Uterus (tissue), 4 donors: ENCODE measurements at places on chromosomes 16 and 17. TPM values are rescaled to one million over a fixed set of nuclear protein-coding genes. Genes with fewer than 3 reads are reported as not detected.

The SLC25A11 gene
- total RNA-seq, result 38.0 TPM

The CACNA1G gene
- total RNA-seq, result 28.9 TPM

The SHISA9 gene
- not detected for total RNA-seq

The IRX3 gene
- 15.0 TPM for total RNA-seq

The PTGES3L gene
- 3.7 TPM for total RNA-seq

The TM4SF5 gene
- not detected for total RNA-seq

The CRHR1 gene
- total RNA-seq, result 4.6 TPM

The SHISA6 gene
- total RNA-seq, result not detected

The MYO1C gene
- total RNA-seq, result 276 TPM

The SPNS2 gene
- total RNA-seq, result 3.8 TPM

GRCh38 chr17:14304773-14305517, 4.1 kb downstream of the HS3ST3B1 start:
- no peak overlapping the region for H3K27ac ChIP-seq
- peaks cover 19% of the 10 kb centered on the region for H3K4me1 ChIP-seq

DNA sequence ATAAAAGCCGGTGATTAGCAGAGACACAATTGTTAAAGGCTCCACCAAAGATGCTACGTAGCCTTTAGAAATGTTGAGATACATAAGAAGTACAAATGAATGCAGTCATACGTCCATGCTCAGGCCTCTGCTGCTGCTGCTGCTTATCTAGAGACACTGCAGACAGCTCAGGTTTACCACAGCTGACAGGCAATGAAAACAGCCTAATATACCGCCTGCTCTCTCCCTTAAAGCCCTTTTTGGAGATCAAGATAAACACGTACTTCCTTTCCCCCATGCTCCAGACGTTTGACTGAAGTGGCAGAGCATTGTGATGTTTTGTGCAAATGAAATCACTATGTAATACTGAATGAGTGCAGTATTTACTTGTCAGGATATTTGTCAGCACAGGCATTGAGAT, 185.3 kb downstream of the AATF start:
- no peak overlapping the region for H3K27ac ChIP-seq
- DNase-seq, result no peak
- H3K36me3 ChIP-seq, result no peaks in the 10 kb centered on the region
- H3K27me3 ChIP-seq, result no peaks in the 10 kb centered on the region

- H3K36me3 ChIP-seq, result no peaks in the 10 kb centered on the region
- H3K4me1 ChIP-seq, result no peaks in the 10 kb centered on the region
- DNase-seq, result no peak
- no peak overlapping the region for H3K4me3 ChIP-seq
- H3K27ac ChIP-seq, result no peak overlapping the region
- H3K27me3 ChIP-seq, result no peaks in the 10 kb centered on the region
These were observed 145.3 kb downstream of the IRF8 start for GRCh38 chr16:86044241-86044671.

GRCh38 chr16:83136419-83136818, 509.6 kb downstream of the CDH13 start:
- peak; percentile 72 for DNase-seq
- peak overlapping the region; percentile 61 for H3K27ac ChIP-seq
- H3K36me3 ChIP-seq, result no peaks in the 10 kb centered on the region

GRCh38 chr16:88478889-88479792, 26.1 kb downstream of the ZFPM1 start:
- H3K4me1 ChIP-seq, result peaks cover 3% of the 10 kb centered on the region
- no peaks in the 10 kb centered on the region for H3K27me3 ChIP-seq
- H3K36me3 ChIP-seq, result no peaks in the 10 kb centered on the region

GRCh38 chr17:49567871-49568694, 7.6 kb upstream of the NXPH3 start:
- peaks cover 10% of the 10 kb centered on the region for H3K4me1 ChIP-seq
- peak overlapping the region; percentile 80 for H3K27ac ChIP-seq
- peak; percentile 90 for DNase-seq
- H3K27me3 ChIP-seq, result no peaks in the 10 kb centered on the region
- H3K4me3 ChIP-seq, result peak overlapping the region; percentile 23
- no peaks in the 10 kb centered on the region for H3K36me3 ChIP-seq

- H3K27me3 ChIP-seq, result no peaks in the 10 kb centered on the region
- DNase-seq, result no peak
- no peaks in the 10 kb centered on the region for H3K4me1 ChIP-seq
- H3K27ac ChIP-seq, result no peak overlapping the region
- no peaks in the 10 kb centered on the region for H3K36me3 ChIP-seq
These were observed 4.8 kb upstream of the PHF12 start for GRCh38 chr17:28956112-28956511.

DNA sequence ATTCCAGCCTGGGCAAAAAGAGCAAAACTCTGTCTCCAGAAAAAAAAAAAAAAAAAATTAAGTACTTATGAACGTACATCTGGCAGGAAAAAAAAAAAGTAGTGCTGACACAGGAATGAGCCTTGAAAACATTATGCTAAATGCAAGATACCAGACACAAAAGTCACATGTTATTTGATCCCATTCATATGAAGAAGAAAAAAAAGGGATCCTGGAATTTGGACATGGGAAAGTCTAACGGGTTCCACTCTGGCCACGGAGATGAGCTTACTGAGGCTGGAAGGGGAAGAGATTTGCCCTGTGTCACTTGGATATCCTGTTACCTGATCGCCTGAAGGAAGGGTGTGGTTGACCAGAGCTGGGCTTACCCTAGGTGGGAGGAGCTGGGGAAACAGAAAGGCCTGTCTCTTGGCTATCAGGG, 251.9 kb downstream of the PARN start:
- H3K27me3 ChIP-seq, result no peaks in the 10 kb centered on the region
- no peaks in the 10 kb centered on the region for H3K4me1 ChIP-seq
- no peak overlapping the region for H3K27ac ChIP-seq
- no peak overlapping the region for H3K4me3 ChIP-seq
- no peaks in the 10 kb centered on the region for H3K36me3 ChIP-seq

DNA sequence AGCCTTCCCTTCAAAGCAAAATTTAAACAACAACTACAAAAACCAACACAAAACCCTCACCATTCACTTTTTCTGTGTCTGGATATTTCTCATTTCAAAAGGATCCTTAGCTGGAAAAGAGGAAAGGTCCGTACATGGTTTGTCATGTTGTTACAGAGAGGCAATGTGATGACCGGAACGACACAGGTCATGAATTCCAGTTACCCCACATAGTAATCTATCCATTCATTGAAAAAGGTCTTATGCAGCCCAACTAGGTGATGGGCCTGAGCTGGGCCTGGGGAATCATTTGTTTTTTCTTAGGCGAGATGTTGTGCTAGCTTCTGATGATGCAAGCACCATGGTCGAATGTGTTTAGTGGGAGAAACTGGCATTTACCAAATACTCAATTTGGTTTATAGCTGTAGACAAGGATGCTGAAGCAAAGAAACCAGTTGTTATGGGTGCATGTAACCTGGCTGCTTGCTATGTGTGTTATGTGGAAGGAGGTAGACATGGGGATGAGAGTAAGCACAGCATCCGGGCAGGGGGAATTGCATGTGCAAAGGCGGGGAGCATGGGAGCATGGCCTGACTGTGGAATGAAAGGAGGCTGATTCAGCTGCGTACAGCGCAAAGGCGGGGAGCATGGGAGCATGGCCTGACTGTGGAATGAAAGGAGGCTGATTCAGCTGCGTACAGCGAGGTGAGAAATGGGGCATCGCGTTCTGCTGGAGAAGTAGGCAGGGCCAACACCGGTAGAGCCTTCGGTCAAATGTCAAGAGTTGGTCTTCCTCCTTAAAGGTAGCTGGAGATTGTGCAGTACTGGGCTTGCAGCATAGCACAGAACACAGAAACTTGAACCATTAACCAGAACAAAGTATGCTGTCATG, 269.7 kb upstream of the MAF start:
- DNase-seq, result no peak
- H3K27me3 ChIP-seq, result no peaks in the 10 kb centered on the region
- no peak overlapping the region for H3K27ac ChIP-seq
- H3K36me3 ChIP-seq, result no peaks in the 10 kb centered on the region
- no peak overlapping the region for H3K4me3 ChIP-seq
- no peaks in the 10 kb centered on the region for H3K4me1 ChIP-seq

DNA sequence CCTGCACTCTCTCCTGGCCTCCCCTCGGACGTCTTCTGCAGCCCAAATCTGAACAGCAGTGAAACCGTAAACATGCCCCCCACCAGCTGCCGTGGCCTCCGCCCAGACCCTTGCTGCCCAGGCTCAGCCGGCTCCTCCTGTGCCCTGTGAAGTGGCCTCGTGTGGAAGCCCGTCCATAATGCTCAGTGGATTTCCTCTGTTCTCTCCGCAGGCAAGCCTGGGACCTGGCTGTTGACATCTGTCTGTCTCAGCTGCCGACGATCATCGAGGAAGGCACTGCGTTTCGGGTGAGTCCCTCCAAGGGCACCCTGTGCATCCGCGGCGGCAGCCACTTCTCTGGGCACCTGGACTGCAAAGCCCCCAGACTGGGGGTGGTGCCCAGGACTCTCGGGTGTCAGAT, 153.9 kb upstream of the CHMP6 start:
- no peak for DNase-seq
- H3K27ac ChIP-seq, result no peak overlapping the region
- no peaks in the 10 kb centered on the region for H3K36me3 ChIP-seq

GRCh38 chr17:43403846-43404245, 5.1 kb downstream of the ARL4D start:
- no peak overlapping the region for H3K4me3 ChIP-seq
- H3K27ac ChIP-seq, result peak overlapping the region; percentile 48
- DNase-seq, result no peak
- no peaks in the 10 kb centered on the region for H3K36me3 ChIP-seq
- peaks cover 5% of the 10 kb centered on the region for H3K4me1 ChIP-seq

DNA sequence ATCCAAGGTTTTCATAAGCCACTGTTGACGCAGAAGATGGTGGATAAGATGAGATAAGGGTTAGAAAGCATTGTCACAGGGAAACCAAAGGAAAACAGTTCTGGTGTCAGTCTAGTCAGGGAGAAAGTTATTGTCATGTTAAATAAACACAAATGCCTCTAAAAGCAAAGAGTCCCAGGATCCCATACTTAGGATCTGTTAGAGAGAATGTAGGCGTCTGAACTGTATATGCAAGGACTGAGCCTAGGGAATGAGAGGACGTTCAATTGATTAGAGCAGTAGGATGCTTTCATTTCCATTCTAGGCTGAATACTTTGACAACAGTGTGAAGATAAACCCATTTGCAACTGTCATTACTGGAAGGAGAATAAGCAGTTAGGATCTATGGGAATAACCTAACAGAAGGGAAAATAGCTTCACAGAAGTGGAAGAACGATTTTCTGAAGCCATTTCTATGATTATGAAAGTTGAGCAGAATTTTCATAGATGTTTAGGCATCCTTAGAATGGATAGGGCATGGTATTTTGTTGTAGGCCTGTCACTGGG, 1149.1 kb upstream of the CDH8 start:
- H3K27ac ChIP-seq, result no peak overlapping the region
- H3K36me3 ChIP-seq, result no peaks in the 10 kb centered on the region
- no peaks in the 10 kb centered on the region for H3K4me1 ChIP-seq
- no peak overlapping the region for H3K4me3 ChIP-seq
- no peaks in the 10 kb centered on the region for H3K27me3 ChIP-seq

DNA sequence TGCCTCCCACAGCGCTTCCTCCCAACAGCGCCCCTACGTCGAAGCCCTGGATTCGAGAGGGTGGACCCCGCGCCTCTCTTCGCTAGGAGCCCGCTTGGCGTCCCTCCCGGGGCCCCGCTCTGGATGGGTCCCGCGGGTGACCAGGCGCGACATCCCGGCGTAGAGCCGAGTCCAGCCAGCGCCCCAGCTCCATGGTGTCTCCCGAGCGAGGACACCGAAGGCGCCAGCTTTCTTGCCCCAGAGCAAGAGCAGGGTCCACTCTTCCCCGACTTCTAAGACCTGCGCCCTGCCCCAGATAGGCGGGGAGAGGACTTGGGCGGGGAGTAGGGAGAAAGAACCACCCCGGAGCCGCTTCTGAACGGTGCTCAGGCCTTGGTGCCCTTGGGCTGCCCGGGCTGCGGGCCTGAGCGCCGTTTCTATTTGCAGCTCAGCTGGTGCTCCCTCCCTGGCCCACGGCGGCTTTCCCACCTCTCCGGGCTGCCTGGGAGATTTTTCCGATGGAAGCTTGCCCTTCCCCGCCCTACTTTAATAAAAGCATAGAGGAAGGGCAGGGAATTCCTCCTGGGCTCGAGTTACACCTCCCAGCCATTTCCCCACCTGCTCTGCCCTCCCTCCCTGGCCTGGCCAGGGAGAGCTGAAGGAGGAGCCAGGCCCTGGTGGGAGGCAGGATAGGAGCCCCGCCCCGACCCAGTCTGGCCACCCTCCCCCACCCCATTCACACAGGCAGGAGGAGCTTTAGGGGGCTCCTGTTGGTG, 1.8 kb downstream of the MMP15 start:
- DNase-seq, result no peak
- H3K36me3 ChIP-seq, result no peaks in the 10 kb centered on the region
- no peaks in the 10 kb centered on the region for H3K27me3 ChIP-seq
- H3K4me3 ChIP-seq, result peak overlapping the region; percentile 65

DNA sequence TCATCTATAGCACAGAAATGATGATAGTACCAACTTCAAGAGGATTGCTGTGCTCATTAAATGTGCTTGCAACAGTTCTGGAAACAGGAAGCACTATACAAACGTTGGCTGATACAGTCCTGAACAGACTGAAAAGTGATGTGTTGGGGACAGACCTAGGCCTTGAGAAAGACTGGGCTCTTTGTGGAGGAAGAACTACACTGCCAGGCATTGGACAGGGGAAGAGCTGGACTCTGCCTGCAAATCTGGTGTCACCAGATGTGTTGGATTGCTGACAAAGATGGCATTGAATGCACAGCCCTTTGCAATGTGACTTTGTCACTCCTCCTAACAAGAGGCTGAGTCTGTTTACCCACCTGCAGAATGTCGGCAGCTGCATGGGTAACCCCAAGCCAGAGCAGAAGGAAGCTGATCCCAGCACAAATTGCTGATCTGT, 12.4 kb upstream of the ST6GALNAC2 start:
- peaks cover 6% of the 10 kb centered on the region for H3K4me1 ChIP-seq
- no peak for DNase-seq
- H3K27ac ChIP-seq, result no peak overlapping the region
- H3K27me3 ChIP-seq, result no peaks in the 10 kb centered on the region
- H3K36me3 ChIP-seq, result no peaks in the 10 kb centered on the region

DNA sequence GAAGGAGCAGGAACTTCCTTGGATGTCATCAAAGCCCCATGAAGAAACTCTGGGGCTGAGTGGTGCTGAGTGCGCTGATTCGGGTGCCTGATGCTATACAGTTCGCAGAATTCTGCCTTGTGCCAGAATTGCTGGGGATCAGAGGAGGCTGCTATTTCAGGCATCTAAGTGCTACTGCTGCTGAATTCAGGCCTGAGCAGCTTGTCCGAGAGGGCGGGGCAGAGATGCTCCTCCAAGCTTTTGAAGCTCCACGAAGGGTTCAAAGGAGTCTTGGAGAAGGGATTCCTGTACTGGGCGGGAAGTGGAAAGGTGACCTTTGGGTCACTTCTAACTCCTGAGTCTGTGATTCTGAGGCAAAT, 227.8 kb downstream of the CCDC182 start:
- DNase-seq, result no peak
- H3K27me3 ChIP-seq, result no peaks in the 10 kb centered on the region
- H3K4me1 ChIP-seq, result no peaks in the 10 kb centered on the region
- H3K4me3 ChIP-seq, result no peak overlapping the region
- H3K36me3 ChIP-seq, result no peaks in the 10 kb centered on the region

GRCh38 chr16:69479775-69480174, 55.4 kb downstream of the CYB5B start:
- no peaks in the 10 kb centered on the region for H3K27me3 ChIP-seq
- H3K27ac ChIP-seq, result no peak overlapping the region
- no peaks in the 10 kb centered on the region for H3K36me3 ChIP-seq
- no peaks in the 10 kb centered on the region for H3K4me1 ChIP-seq
